ENCODE measurements at places on chromosomes 13 and 19. TPM values are rescaled to one million over a fixed set of nuclear protein-coding genes. Genes with fewer than 3 reads are reported as not detected.

DNA sequence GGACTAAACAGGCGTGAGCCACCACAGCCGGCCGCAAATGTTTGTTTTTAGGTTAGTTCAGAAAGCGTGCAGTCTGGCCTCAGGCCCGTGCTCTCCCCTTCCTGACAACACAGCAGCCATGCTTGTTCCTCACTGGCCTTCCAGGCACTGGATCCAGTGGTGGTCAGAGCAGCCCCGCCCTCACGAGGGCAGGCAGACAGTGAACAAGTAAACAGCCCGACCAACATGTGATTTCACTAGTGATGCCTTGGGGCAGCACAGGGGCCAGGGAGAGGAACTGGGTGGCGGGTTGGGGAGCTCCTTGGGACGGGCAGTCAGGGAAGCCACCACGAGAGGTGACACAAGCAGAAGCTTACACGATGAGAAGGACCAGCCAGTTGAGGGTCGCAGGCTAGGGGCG is 40.8 kb downstream of the CAPN12 start:
- DNase-seq, result no peak

GRCh38 chr13:73722120-73722519 is 412.1 kb downstream of the KLF12 start:
- peak; percentile 22 for DNase-seq

- no peak for DNase-seq
These were observed 366.8 kb downstream of the SLITRK1 start for GRCh38 chr13:83515268-83516015.

GRCh38 chr13:48682436-48682835 is 28.7 kb downstream of the CYSLTR2 start:
- no peak for DNase-seq

DZIP1 gene
- 0.39 TPM for total RNA-seq

CEACAM16 gene
- not detected for total RNA-seq

TGFBR3L gene
- total RNA-seq, result 3.2 TPM
